ENCODE measurements at places on chromosomes 12 and 14. TPM values are rescaled to one million over a fixed set of nuclear protein-coding genes. Genes with fewer than 3 reads are reported as not detected.
A peak's percentile ranks its signal among the peaks of the same experiment; 100 is the strongest.

The SLC15A4 gene
- 42.3 TPM for total RNA-seq

- H3K27ac ChIP-seq = no peak overlapping the region
- H3K36me3 ChIP-seq = no peaks in the 10 kb centered on the region
- no peak overlapping the region for H3K4me3 ChIP-seq
- DNase-seq = peak; percentile 34
- H3K4me1 ChIP-seq = peaks cover 24% of the 10 kb centered on the region
These were observed 68.3 kb downstream of the SETD3 start for GRCh38 chr14:99412117-99413061.

The RAB15 gene
- total RNA-seq = 12.2 TPM

DNA sequence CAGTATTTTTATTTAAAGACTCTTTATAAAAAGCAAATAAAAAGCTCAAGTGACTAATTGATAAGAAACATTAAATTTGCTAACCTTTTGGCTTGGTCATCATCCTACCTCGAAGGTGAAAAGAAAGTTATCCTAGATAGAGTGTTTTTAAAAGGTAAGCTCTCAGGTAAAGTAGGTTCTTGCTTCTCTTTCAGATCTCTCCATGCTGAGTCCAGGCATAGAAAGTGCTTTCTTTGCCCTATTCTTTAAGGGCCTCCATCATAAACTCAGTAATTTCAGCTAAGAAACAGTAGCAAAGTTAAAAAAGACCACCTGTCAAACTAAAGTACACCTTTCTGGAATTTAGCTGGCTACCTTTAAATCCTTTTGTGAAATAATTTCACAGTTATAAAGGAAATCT lies 20.6 kb upstream of the ANHX start:
- no peaks in the 10 kb centered on the region for H3K36me3 ChIP-seq
- H3K27me3 ChIP-seq = no peaks in the 10 kb centered on the region
- no peak for DNase-seq
- no peaks in the 10 kb centered on the region for H3K4me1 ChIP-seq

The NGB gene
- not detected for total RNA-seq

The CCDC197 gene
- not detected for total RNA-seq

- H3K36me3 ChIP-seq = no peaks in the 10 kb centered on the region
- H3K4me3 ChIP-seq = no peak overlapping the region
- H3K27ac ChIP-seq = no peak overlapping the region
- peaks cover 14% of the 10 kb centered on the region for H3K4me1 ChIP-seq
These were observed 949 bp upstream of the SDR9C7 start for GRCh38 chr12:56935157-56935556.

DNA sequence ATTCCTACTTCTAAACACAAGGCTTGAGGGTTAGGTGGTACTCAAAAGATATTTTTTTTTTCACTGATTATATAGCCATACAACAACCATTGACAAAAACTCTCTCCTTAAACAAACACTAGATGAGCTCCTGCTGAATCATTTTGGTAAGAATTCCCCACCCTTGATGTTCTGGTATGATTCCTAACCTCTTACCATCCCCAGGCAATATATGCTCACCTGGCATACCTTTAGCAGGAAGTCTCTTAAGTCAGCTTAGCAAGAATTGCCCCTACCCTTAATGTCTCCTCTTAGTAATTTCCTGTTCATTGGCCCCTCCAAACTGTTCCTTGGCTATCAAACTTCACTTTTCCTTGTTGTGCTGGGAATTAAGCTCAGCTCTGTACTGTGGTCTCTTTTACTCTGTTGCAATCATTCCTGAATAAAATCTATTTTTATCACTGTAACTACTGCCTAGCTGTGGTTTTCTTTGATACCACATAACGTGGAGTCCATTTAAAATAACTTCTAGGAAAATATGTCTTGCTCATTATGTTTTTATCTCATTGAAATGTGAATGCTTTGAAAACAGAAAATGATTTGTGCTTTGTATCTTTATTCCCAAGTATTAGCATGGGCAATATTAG lies 712.6 kb downstream of the SLC16A7 start:
- no peak overlapping the region for H3K4me3 ChIP-seq
- DNase-seq = no peak
- no peak overlapping the region for H3K27ac ChIP-seq
- H3K36me3 ChIP-seq = no peaks in the 10 kb centered on the region

The CMTM5 gene
- total RNA-seq = 4.3 TPM

The SLCO1C1 gene
- total RNA-seq = not detected

- H3K4me1 ChIP-seq = peaks cover 35% of the 10 kb centered on the region
- H3K36me3 ChIP-seq = no peaks in the 10 kb centered on the region
- peak overlapping the region; percentile 56 for H3K4me3 ChIP-seq
- peaks cover 18% of the 10 kb centered on the region for H3K27me3 ChIP-seq
These were observed 127.3 kb upstream of the HIF1A start for GRCh38 chr14:61567838-61568571.

DNA sequence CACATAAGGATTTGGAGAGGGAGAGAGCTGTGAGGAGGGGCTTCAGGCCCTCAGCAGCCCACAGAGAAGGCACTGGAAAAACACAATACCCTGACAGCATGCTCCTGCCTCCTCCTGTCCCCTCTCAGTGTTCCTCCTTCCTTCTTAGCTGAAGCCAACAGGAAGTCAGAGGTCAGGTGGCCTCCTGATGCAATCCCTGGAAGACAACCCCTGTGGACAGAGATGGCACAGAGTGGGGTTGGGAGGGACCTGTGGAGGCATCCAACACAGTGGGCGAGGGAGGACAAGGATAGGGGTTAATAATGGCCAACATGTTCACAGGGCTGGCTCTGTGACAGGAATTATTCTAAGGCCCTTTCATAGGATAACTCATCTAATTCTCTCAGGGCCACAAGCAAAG lies 15.4 kb upstream of the IFI27L2 start:
- DNase-seq = peak; percentile 39
- H3K36me3 ChIP-seq = no peaks in the 10 kb centered on the region
- H3K27me3 ChIP-seq = no peaks in the 10 kb centered on the region
- H3K4me3 ChIP-seq = no peak overlapping the region

- no peak overlapping the region for H3K4me3 ChIP-seq
- no peak for DNase-seq
- no peaks in the 10 kb centered on the region for H3K27me3 ChIP-seq
- no peaks in the 10 kb centered on the region for H3K36me3 ChIP-seq
These were observed 405.7 kb downstream of the TRHDE start for GRCh38 chr12:72677846-72678245.

The RASSF9 gene
- total RNA-seq = 0.06 TPM

DNA sequence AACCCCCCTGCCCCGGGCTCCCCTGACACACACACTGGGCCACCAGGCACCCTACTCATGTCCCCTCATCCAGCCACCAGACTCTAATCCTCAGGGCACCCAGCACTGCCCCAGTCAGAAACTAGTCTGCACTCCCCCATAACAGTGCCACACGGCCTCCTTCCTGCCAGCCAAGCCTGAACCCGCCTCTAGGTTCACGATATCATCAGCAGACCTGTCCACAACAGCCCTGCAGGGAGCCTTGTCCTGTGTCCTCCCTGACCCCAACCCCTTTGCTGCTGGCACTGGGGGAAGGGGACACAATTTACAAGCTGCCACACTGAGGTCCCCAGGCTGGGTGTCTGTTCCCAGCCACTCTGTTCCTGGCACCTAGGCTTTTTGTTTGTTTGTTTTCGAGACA lies 33.6 kb downstream of the LTBP2 start:
- no peak overlapping the region for H3K27ac ChIP-seq
- no peaks in the 10 kb centered on the region for H3K4me1 ChIP-seq
- no peaks in the 10 kb centered on the region for H3K27me3 ChIP-seq
- no peak for DNase-seq

- peaks cover 7% of the 10 kb centered on the region for H3K4me1 ChIP-seq
- DNase-seq = no peak
- H3K4me3 ChIP-seq = no peak overlapping the region
- no peaks in the 10 kb centered on the region for H3K36me3 ChIP-seq
- H3K27me3 ChIP-seq = no peaks in the 10 kb centered on the region
- H3K27ac ChIP-seq = no peak overlapping the region
These were observed 58.2 kb upstream of the CORO1C start for GRCh38 chr12:108789546-108789945.

DNA sequence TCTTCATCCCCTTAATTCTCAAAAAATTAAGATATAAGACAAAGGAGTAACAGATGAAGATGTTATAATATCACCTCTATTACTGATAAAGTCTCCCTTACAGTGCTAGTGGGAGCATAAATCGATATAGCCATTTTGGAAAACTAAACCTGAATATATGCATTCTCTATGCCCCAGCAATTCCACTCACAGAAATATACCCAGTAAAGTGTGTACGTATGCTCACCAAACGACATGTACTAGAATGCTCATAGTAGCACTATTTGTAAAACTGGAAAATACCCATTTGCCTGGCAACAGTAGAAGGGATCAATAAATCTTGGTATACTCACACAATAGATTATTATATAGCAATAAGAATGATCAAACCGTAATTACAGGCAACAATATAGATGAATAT lies 44.0 kb upstream of the HIF1A start:
- H3K4me1 ChIP-seq = no peaks in the 10 kb centered on the region
- no peak for DNase-seq
- no peaks in the 10 kb centered on the region for H3K36me3 ChIP-seq
- no peak overlapping the region for H3K4me3 ChIP-seq
- no peak overlapping the region for H3K27ac ChIP-seq

GRCh38 chr12:28015165-28015564 lies 42.6 kb upstream of the PTHLH start:
- no peaks in the 10 kb centered on the region for H3K27me3 ChIP-seq
- H3K4me3 ChIP-seq = no peak overlapping the region
- no peaks in the 10 kb centered on the region for H3K4me1 ChIP-seq
- H3K27ac ChIP-seq = no peak overlapping the region
- H3K36me3 ChIP-seq = no peaks in the 10 kb centered on the region

DNA sequence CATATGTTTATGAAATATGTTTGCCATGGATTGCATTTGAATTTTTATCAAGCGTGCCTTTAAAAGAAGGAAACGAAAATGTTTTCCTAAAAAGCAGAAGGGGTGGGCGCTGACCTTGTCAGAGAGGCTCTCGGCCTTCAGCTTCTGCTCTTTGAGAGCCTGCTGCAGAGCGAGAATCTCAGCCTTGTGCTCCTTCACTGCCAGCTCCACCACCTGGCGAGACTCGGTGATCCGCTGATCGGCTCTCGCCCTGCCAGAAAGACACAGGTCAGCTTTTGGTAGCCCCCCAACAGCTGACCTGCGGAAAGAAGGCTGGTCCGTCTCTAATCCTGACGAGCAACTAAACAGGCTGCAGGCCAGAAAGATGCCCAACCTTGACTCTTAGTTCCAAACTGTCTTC lies 62.4 kb downstream of the PRKAB1 start:
- no peaks in the 10 kb centered on the region for H3K4me1 ChIP-seq
- no peaks in the 10 kb centered on the region for H3K27me3 ChIP-seq
- peaks cover 13% of the 10 kb centered on the region for H3K36me3 ChIP-seq
- no peak overlapping the region for H3K4me3 ChIP-seq
- no peak overlapping the region for H3K27ac ChIP-seq

The ANKS1B gene
- 7.9 TPM for total RNA-seq

- H3K4me1 ChIP-seq = peaks cover 9% of the 10 kb centered on the region
- H3K27ac ChIP-seq = no peak overlapping the region
- H3K36me3 ChIP-seq = no peaks in the 10 kb centered on the region
- no peak overlapping the region for H3K4me3 ChIP-seq
- no peaks in the 10 kb centered on the region for H3K27me3 ChIP-seq
- DNase-seq = no peak
These were observed 59.7 kb upstream of the NAP1L1 start for GRCh38 chr12:76144245-76144549.

The RPS6KL1 gene
- 15.1 TPM for total RNA-seq

DNA sequence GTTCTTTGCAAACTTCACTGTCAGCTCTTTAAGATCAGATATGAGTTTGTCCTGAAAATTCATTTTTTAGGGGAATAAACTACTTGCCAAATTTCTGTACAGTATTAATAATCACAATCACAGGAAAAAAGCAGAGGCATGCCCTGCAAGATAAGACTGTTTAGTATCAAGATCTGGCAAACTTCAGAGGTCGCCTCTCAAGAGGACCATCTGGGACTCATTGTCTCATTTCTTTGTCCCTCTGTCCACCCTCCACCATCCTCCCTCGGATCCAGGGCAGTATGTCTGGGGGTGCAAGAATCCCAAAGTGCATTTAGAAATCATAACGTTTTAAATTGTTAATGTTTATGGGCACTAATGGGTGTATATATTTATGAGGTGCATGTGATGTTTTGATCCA lies 232.4 kb upstream of the FKBP4 start:
- no peak overlapping the region for H3K4me3 ChIP-seq

DNA sequence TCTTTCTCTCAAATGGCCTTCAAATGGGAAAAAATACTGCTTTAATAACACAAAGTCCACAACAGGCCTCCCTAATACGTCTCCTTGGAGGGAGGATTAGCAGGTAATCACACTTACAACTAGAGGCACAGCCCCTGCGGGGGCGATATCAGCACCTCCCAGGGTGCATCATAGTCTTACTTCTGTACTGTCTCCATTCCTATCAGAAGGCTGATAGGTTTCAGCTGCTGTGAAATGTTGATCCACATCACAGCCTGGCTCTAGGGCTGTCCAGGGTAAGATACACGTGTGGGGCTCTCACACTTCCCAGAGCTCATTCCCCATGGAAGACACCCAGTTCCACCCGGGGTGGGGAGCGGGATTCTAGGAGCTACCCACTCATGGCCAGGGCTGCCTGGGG lies 139.1 kb upstream of the SFSWAP start:
- no peaks in the 10 kb centered on the region for H3K36me3 ChIP-seq
- H3K27me3 ChIP-seq = no peaks in the 10 kb centered on the region
- H3K4me1 ChIP-seq = peaks cover 11% of the 10 kb centered on the region
- no peak for DNase-seq
- no peak overlapping the region for H3K27ac ChIP-seq

GRCh38 chr12:21831791-21832344 lies 57.4 kb upstream of the KCNJ8 start:
- H3K4me1 ChIP-seq = no peaks in the 10 kb centered on the region
- no peak for DNase-seq
- H3K36me3 ChIP-seq = no peaks in the 10 kb centered on the region
- no peak overlapping the region for H3K4me3 ChIP-seq
- no peak overlapping the region for H3K27ac ChIP-seq
- no peaks in the 10 kb centered on the region for H3K27me3 ChIP-seq

The GPR132 gene
- 0.22 TPM for total RNA-seq

DNA sequence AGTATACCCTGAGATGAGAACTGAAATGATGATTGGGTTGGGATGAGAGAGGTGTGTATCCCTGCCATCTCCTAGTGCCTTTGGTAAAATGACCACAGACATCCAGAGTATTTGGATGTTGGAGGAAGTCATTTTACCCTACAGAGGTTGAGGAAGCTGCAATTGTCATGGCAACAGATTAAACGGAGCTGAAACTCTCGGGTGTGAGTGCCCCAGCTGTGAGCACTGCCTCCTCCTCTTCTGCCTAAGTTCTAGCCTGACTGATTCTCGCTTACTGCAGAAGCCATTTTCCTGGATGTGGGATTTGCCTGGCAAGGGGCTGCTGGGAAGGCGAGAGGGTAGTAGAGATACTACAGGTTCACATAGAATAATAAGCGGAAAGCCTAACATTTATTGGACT lies 10.3 kb upstream of the PPP4R4 start:
- H3K36me3 ChIP-seq = no peaks in the 10 kb centered on the region
- peaks cover 16% of the 10 kb centered on the region for H3K4me1 ChIP-seq
- DNase-seq = peak; percentile 45
- no peaks in the 10 kb centered on the region for H3K27me3 ChIP-seq
- no peak overlapping the region for H3K27ac ChIP-seq

The KLHL33 gene
- total RNA-seq = 0.22 TPM
